ENCODE measurements at places on chromosomes 4 and X. TPM values are rescaled to one million over a fixed set of nuclear protein-coding genes. Genes with fewer than 3 reads are reported as not detected.

DNA sequence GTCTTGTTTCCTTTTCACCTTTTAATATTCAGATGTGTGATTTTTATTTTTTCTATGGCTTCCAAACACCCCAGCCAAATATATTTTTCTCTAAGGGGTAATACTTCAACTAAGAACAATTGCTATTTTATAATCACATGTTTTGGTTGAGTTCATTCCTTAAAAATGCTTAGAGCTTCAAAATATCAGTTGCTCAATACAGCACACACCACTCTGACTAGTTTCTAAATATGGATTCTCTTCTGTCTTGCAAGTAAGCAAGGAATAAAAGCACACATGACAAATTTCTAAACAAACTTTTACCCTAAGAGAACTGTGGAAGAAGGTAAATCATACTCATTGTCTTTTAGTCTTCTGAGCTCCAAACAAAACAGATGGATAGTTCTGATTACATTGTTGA is 27.2 kb downstream of the ANTXR2 start:
- DNase-seq: no peak

- no peak for DNase-seq
Measured at GRCh38 chr4:152626790-152627189, 53.0 kb downstream of the TMEM154 start.

DNA sequence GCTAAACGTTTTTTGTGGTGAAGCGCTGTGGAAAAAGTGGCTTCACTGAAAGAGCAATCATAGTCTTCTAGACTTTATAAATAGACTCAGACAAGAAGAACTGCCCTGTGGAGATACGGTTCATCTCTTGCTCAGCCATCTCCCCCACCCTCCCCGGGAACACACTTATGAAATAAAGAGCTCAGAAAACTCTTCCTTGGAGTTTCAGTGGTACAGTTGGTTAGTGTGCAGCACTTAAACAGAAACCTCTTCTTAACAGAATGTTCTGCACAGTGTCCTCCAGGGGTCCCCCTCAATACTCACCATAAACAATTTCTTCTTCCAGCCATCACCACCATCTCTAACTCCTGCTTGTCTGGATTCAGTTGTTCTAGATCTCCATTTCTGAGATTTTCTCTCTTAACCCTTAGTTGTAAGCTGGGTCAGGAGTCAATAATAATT is 313.0 kb downstream of the ARHGAP10 start:
- no peak for DNase-seq

DNA sequence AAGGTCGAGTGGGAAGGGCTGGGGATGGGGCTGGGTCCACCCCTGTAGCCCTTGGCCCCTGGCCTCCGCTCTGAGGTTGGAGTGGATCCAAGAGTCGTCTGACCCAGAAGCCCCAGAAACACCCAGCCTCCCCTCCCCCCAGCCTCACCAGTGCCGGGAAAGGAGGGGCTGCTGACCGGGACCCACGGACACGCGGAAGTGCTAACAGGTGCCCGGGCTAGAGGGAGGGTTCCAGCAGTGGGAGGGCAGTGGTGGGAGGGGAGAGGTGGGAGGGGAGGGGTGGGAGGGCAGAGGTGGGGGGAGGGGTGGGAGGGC is 131.8 kb upstream of the NKX1-1 start:
- no peak for DNase-seq

The NAP1L3 gene
- polyA plus RNA-seq: 15.6 TPM

The ASB9 gene
- 11.2 TPM for polyA plus RNA-seq

The GPR34 gene
- 1.6 TPM for polyA plus RNA-seq

- no peak for DNase-seq
Measured at GRCh38 chr4:18734405-18734804, 712.9 kb upstream of the LCORL start.

DNA sequence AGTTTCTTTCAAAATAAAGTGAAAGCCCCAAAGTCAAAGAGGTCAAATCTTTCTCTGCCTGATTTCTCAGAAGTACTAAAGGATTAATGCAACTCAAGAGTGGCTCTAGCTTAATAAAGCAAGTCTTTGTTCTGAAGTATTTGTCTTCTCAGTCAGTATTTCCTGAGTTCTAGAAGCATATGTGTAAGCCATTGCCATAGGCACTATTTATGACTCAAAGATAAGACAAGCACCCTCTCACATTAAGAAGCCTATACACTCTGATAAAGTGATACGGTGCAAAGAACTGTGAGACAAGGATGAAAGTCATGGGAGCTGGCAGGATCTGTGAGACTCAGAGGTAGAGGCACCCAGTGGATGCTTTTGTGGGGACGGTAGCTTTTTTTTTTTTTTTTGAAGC is 60.9 kb downstream of the AASDH start:
- no peak for DNase-seq

DNA sequence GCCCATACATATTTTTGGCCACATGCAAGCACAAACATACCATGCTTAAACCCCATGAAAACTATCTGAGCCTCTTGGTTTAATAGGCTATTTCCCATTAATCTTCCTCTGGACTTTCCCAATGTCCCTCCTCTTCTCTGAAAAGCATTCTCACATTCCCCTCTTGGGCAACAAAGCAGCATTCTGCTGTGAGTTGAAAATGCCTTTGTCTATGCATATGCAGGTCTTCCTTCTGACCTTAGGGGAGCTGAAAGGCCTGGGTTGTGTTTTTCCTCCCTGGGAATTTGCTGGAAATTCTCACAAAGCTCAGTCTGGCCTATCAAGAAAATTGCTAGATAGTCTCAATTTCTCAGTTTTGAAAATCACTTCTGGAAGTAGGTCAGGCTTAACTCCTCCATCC is 4.2 kb downstream of the VSIG4 start:
- DNase-seq: no peak

GRCh38 chrX:40068048-40068447 is 29.7 kb downstream of the BCOR start:
- DNase-seq: no peak

- no peak for DNase-seq
Measured at GRCh38 chrX:10554612-10555270, 65.6 kb downstream of the MID1 start.

- no peak for DNase-seq
Measured at GRCh38 chr4:1982124-1983052, 26.4 kb downstream of the NELFA start.

The NXF3 gene
- 0.07 TPM for polyA plus RNA-seq

GRCh38 chrX:48508400-48509244 is at the start of gene PORCN:
PORCN (plus strand) TSS chrX:48508992; CDS start chrX:48509821, 829 bp downstream.
- no peak for DNase-seq

DNA sequence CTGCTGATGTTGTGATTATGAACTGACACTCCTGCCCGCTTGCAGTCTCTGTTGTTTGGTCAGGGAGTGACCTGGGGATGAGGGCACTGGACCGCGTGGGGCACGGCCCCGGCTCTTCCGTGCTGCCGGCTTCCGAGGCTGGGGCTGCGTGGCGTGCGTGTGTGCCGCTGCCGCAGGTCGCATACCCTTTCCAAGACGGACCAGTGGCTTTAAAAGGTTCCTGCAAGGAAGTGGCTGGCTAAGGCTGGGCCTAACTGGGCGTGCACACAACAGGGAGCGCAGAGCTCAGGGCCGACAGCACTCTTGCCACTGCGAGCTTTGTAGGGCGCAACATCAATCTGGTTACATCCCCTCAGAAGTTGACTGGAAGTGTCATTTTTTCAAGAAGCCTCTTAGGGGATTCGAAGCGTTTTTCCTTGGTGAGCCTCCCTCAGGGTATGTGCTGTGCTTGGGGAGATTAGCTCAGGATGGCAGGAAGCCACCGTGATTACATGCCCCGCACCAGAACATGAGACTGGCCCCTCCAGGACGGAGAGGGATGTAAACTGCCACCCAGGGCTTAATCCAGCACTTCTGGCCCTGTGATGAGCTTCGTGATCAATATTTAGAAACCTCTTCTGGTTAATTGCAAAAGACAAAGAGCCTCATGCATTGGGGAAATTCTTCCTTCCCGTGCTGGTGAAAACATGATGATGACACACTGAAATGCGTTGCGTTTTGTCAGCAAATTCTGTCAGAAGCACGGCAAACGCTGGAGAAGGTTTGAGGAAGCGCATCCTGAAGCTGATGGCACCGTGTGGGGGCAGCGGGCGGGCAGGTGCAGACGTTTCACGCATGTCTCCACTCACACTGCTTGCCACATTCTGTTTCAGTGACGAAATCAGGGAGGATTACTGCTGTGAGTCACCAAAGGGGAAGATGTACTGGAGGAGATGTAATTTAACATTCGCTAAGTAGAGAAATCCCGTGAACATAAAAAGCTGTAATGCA is 11.1 kb downstream of the MAEA start:
- DNase-seq: no peak

DNA sequence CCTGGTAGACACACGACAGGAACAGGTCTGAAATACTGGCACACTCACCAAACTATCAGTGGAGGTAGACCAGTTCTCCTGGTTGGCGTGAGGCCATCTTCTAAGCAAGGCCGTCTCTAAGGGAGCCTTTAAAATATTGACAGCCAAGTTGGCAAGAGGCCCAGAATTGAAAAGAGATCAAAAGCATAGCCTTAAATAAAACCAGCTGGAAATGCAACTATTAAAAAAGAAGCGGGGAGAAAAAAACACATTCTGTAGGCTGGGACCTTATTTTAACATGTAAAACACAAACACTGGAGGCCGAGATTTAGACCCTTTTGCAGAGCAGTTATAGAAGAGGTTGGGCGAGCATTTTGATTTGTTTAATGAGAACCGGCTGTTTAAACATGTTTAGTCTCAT is 233.0 kb upstream of the CLNK start:
- DNase-seq: peak; percentile 36

The CTAG1A gene
- not detected for polyA plus RNA-seq

All from right renal pelvis (tissue), 4 donors.